A549 treated with DMSO at 1 μM for 4 hours (cell line): ENCODE measurements at places on chromosomes 2 and 18. TPM values are rescaled to one million over a fixed set of nuclear protein-coding genes. Genes with fewer than 3 reads are reported as not detected.

SLC25A12 gene
- 12.3 to 16.3 TPM (median 14.8 TPM) in 5 replicates for total RNA-seq

PTRHD1 gene
- 47.4 to 63.9 TPM (median 63.1 TPM) in 5 replicates for total RNA-seq

POTEC gene
- total RNA-seq = not detected in 5 replicates

ZAP70 gene
- total RNA-seq = 0.05 to 0.10 TPM in 2 of 5 replicates, not detected in the others

EIPR1 gene
- 39.5 to 42.7 TPM (median 40.3 TPM) in 5 replicates for total RNA-seq
